ENCODE measurements at places on chromosomes 1 and 21.

- DNase-seq = no peak
These were observed 122.9 kb upstream of the KRTAP19-8 start for GRCh38 chr21:31161157-31161556.

DNA sequence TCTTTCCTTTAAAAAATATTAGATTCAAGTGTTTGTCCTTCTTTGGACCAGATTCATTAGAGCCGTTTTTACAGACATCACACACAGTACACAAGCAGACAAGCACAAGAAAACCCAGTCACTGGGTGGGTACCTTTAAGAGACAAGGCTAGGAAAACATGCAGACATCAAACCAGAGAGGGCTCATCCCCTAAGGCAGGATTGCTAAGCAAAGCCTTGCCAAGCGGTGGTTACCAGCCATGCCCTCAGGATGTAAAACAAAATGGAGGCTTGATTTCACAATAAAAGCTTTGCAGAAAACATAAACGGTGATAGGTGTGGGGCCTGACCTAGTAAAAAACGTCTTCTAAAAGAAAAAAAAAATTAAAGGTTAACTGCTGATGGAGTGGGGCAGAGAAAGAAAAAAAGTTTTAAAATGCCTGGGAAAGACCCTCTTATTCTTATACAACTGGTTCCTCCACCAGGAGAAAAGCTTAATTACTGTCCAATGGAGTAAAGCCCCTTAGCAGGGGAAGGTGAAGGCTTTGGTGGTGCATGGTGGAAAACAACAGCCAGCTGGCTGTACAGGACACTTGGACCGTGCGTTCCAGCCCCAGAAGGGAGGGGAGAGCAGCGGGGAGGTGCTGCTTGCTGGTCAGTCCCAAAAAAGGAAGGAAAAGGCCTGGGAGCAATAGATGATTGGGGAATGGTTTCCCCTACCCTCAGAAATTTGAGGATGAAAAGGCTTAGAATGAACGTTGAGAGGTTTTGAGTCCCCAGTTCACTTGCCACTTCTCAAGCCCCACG lies 30.4 kb upstream of the FMO1 start:
- no peak for DNase-seq

DNA sequence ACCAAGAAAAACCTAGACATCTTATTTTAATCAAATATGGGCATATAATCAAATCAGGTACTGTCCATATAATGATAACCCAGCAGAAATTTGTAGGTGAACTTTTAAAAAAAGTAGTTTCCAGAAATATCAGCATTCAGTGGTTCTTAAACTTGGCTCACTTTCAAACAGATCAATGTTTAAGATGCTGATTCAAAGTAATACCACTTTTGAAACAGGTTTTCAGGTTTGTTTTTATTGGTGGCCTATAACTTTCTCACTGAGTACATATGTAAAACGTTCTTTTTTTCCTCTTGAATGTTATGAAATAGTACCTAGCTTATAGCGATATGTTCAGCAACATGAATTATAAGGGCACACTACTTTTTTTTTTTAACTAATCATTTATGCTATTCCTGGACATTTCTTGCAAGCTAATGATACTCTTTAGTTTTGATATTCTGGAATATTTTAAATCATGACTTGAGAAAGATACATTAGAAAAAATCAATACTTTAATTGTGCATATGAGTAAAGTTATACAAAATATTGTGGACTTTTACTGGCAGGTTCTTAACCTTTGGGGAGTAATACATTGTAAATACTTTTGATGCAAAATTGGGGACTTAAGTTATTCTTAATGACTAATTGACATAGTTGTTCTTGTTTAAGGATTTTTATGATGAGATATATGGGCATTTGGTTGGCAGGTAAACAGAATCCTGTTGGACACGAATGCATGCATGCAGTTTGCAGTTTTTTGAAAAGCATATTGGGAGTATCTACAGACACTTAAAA lies 3.0 kb downstream of the NFIA start:
- no peak for DNase-seq

GRCh38 chr1:245585252-245585959 lies 430.6 kb downstream of the KIF26B start:
- no peak for DNase-seq

DNA sequence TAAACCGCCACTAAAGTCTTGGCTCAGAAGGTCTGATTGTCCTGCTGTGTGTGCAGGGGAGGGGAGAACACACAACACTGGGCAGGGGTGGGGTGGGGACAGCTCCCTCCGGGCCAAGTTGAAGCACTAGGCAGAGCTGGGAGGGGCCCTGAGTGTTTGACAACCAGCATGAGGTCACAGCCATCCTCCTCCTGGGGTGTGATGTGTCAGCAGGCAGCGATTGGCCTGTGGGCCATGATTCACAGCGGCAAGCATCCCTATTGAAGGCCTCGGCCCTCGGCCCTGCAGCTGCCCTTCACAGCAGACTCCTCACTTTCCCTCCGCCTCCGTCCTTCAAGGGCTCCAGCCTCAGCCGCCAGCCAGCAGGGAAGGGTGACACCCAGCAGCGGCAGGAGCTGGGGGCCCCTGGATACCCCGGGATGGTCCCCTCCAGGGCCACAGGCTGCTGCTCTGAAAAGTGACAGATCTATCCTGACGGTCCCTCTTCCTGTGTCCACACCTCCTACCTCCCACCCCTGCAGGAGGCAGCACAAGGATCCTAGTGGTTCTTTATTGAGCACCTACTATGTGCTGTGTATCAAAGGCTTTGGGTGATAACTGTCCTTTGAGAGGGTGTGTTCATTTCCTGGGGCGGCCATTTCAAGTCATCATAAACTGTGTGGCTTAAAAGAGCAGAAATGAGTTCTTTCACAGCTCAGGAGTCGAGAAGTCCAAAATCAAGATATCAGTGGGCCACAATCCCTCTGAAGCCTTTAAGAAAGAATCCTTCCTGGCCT lies 66.0 kb upstream of the SLC25A33 start:
- DNase-seq = no peak

- DNase-seq = no peak
These were observed 39.0 kb downstream of the OLFM3 start for GRCh38 chr1:101957771-101958170.

- peak; percentile 3 for DNase-seq
These were observed 51.5 kb downstream of the PTPRF start for GRCh38 chr1:43582162-43582566.

- no peak for DNase-seq
These were observed 178.7 kb upstream of the DPYD start for GRCh38 chr1:98099501-98099900.

- DNase-seq = no peak
These were observed 27.0 kb downstream of the SDC3 start for GRCh38 chr1:30881319-30882181.

DNA sequence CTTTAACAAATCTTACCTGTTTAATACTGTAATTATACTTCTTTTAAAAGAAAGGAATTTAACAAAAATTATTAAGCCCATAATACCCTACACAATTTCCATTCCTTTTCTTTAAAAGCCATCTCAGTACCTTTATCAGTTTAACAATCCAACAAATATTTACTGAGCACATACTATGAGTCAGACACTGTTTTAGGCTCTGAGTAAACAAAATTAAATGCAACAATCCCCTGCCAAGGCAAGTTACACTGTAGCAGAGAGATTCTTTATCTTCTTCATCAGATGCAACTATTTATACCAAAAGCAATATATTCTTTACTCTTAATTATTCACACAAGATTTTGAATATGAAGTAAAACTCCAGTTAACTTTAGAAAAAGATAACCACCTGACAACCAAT lies 12.0 kb downstream of the DENND1B start:
- no peak for DNase-seq

- no peak for DNase-seq
These were observed 85.7 kb upstream of the PLD5 start for GRCh38 chr1:242610209-242610608.

GRCh38 chr1:189275796-189276195 lies 1201.9 kb downstream of the BRINP3 start:
- DNase-seq = no peak

DNA sequence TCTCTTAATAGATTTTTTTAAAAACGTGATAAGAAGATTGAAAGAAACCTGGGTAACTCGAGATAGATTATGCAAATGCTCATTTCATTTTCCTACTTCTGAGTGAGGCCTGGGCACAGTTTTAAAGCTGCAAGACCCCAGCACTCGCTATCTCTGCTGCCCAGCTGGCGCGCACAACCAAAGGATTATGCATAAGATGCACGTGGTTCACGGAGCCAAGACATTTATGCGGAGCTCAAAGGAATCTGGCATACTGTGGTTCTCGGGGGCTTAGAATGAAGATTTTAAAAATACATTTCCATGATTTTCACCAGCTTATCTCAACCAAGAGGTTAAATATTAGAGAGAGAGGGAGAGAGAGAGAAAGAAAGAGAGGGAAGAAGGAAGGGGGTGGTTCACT lies 210.9 kb downstream of the DSCAM start:
- DNase-seq = no peak

DNA sequence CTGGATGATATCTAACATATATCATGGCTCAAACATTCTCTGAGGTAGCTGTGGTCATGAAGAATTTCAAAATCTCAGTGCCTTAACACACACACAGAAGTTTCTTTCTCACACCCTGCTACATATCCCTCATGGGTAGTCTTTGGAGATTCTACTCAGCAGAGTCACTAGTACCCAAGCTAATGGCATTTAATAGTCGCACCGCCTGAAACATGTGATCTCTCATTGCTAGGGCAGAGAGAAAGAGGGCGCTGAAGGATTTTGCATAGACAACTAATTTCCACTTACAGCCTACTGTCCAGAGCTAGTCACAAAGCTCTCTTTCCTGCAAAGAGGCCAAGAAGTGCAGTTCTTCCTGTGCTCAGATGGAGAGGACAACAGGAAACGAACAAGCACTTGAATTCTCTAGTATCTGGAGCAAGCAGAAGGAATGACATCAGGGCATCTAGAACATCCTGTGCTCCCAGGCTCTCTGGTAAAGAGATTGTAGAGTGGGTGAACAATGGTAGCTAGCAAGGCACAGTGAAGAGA lies 183.4 kb upstream of the PTBP2 start:
- no peak for DNase-seq

- DNase-seq = no peak
These were observed 192.7 kb upstream of the KIAA0040 start for GRCh38 chr1:175385316-175385715.

GRCh38 chr1:95069710-95070093 lies 3.0 kb downstream of the ALG14 start:
- DNase-seq = no peak

GRCh38 chr1:179296356-179297104 lies 2.9 kb downstream of the SOAT1 start:
- DNase-seq = no peak

DNA sequence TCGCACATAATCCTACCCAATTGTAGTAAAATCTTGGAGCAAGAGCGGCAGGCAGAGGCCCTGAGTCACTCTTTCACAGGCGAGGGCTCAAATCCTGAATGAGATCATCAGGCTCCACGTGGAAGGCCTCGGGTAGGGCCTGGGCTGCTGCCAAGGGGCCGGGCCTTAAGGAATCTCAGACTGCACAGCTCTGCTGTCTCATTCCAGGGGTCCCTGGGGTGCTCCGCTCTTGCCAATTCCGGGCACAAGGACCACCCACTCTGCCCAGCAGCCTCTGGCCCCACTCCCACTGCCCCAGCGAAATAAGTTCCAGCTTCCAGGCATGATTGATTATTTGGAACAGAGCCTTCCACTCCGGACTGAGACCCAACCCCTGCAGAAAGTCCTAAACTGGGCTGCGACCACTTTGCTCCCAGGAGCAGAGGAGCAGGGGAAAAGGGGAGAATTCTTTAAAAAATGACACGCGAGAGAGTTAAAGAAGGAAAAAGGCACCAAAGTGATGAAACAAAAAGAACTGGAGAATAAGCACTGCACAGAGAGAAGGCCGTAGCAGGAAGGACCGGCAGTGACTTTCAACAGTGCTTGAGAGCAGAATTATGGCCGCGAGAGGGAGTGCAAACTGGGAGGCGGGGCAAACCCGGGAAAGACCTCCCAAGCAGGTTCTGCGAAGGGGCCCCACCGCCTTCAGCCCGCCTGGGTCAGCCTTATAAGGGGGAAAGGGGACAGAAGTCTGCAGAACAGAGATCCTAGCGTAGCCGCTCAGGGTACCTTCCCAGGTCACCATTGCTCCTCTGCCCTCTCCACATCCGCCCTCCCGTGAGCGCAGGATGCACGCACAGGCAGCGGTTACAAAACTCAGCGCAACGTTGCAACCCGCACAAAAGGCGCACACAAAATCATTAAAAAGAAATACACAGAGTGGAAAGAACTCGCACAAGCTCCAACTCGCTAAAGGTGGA lies 2.0 kb downstream of the ADAMTS1 start:
- DNase-seq = no peak

GRCh38 chr1:24899581-24900485 lies 30.2 kb downstream of the RUNX3 start:
- no peak for DNase-seq

DNA sequence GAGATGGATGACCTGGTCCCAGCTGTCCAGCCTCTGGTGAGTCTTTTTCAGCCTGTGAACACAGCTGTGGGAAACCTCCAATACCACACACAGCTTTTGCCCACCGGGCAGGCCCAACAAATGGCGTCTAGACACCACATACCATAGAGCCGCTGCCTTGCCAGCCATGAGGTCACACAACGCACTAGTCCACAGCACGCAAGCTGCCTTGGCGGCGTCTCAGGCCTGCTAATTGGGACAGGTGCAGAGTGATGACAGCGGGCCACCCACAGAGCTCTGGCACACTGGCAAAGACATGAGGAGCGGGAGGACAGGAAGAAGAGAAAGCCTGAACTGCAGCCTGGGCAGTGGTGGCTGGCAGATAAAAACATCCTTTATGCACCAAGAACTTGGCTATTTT lies 125.5 kb downstream of the ADAMTS1 start:
- DNase-seq = no peak

- DNase-seq = no peak
These were observed 58.4 kb upstream of the IFI44L start for GRCh38 chr1:78561856-78562255.

DNA sequence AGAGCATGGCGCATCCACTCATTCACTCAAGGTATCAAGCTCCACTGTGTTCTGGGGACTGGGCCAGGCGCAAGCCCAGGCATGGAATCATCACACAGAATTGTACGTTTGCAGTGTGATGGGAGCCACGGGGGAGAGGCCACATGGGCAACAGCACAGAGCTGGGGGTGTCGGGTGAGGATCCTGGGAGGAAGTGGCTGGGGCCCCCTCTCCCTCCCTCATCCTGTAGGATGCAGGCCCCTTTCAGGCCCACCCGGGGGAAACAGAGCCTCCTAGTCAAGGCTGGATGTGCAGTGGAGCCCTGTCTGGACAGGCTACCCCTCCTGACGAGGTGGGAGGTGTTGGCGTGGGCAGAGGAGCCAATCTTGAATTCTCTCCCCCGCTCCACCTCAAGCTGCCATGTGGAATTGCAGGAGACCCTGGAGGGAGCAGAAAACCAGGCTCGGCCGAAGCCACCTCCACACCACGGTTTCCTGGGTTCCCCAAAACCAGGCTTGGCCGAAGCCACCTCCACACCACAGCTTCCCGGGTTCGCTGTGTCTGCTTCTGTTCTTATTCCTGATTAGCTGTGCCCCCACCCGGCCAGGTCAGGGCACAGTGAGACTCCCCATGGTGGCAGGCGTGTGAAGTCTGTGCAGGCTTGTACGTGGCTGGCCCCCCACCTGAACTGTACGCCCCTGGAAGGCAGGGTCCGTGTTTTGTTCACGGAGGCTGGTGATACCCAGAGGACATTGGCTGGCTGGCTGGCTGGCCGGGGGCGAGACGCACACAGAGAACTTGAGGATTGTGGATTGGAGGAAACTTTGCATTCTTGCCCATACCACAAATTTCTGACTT lies 4.2 kb upstream of the C1orf174 start:
- no peak for DNase-seq

- no peak for DNase-seq
These were observed 9.1 kb downstream of the AHDC1 start for GRCh38 chr1:27594564-27595510.

- peak; percentile 81 for DNase-seq
These were observed 14.7 kb downstream of the ZBTB7B start for GRCh38 chr1:155017041-155017945.

- DNase-seq = no peak
These were observed 62.5 kb upstream of the EFHD2 start for GRCh38 chr1:15347182-15347581.
